GF-D8 (cell line): ENCODE measurements at places on chromosomes 1 and 21.

DNA sequence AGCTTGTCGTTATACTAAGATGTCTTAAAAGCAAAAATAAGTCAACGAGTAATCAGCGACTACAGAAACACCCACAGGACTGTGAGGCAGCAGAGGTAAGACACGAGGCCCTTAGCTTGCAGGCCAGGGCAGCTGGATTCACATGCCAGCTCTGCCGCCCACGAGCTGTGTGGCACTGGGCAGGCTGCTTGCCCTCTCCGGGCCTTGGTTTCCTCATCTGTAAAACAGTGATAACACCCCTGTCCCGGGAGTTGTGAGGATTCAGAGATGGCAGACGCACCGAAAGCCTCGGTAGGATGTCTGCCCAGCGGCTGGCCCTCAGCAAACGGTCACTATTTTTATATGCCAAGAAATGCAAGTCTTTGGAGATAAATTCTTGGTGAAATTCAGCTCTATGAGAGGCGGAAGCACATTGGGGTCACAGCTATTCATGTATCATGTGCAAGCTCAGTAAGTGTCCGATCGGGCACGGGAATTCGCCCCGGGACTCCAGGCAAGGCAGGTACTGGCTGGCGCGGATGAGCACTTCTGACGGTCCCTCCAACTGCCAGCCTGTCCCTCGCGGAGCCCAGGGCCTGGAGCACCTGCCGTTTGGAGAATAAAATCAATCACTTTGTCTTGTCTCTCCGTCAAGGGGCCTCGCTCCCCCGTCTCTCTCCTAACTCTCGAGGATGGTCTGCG lies 1.1 kb downstream of the C2CD2 start:
- DNase-seq, result no peak

DNA sequence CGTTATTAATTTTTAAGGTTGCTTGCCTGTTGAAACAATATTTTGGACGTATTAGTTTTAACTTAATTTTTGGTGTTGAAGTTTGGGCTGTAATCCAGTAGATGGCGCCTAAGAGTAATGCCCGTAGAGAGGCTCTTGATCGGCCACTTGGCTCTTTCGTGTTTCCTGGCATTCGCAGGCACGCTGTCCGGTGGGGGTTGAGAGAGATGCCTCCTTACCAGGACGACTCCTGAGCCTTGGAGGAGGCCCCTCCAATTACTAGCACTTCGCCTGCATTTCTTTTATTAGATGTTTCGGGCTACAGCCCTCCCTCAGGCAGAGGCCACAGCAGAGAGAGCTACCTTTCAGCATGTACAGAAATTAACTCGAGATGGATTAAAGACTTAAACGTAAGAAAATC lies 12.0 kb downstream of the OR2M4 start:
- DNase-seq, result no peak

DNA sequence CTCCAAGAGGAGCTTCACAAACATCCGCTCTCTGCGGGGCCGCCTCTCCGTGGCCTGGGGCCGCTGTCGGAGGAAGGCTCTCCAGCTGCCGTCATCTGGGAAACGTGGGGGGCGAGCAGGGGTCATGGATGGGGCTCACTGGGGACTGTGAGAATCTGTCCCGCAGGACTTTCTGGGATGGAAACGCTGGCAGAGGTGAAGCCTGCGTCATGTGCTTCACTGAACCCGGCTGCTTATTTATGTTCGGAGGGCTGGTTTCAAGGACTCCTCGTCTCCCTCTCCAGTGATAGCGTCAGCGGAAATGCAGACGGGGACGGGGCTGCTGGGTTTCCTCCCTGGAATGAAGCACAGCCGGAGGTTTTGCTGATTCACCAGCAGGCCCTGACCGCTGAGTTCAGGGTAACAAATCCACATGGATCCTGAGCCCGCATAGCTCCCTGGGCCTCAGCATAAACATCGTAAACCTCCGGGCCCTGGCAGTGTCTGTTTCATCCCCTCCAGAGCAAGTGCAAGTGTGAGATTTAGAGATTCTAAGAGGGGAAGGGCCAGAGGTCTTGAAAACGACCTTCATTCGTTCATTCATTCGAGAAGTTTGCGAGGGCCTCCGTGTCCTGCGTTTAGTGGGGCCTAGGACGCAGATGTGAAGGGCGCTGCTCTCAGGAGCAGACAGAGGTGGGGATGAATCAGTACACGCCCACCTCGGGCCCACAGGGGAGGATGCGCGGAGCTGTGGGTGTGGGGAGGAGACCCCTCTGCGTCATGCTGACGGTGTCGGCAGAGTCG lies 7.0 kb upstream of the POFUT2 start:
- no peak for DNase-seq

GRCh38 chr1:26084844-26085243 lies 17.4 kb upstream of the TRIM63 start:
- no peak for DNase-seq

DNA sequence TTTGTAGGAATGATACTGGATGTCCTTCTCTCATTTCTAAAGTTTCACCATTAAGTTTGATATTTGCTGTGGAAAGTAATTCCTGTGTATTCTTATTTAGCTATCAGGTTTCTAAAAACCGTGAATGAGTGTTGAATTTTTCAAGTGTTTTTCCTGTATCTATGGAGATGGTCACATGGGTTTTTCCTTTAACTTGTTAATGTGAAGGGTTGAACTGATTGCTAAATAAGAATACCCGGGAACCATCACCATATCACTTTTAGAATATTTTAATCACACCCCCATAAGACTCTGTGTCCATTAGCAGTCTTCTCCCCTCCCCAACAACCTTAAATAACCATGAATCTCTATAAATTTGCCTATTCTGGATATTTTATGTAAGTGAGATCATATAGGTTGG lies 16.5 kb upstream of the ASAP3 start:
- no peak for DNase-seq

GRCh38 chr1:63937461-63938022 lies 163.7 kb downstream of the ROR1 start:
- DNase-seq, result no peak

DNA sequence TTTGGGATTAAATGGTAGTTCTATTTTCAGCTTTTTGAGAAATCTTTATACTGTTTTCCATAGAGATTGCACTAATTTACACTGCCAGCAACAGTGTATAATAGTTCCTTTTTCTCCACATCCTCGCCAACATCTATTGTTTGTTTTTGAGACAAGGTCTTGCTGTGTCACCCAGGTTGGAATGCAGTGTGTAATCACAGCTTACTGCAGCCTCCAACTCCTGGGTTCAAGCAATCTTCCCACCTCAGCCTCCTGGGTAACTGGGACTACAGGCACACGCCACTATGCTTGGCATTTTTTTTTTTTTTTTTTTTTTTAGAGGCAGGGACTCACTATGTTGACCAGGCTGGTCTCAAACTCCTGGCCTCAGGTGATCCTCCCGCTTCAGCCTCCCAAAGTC lies 164.5 kb upstream of the CXADR start:
- no peak for DNase-seq
